ENCODE measurements at places on chromosomes 13 and 19.

DNA sequence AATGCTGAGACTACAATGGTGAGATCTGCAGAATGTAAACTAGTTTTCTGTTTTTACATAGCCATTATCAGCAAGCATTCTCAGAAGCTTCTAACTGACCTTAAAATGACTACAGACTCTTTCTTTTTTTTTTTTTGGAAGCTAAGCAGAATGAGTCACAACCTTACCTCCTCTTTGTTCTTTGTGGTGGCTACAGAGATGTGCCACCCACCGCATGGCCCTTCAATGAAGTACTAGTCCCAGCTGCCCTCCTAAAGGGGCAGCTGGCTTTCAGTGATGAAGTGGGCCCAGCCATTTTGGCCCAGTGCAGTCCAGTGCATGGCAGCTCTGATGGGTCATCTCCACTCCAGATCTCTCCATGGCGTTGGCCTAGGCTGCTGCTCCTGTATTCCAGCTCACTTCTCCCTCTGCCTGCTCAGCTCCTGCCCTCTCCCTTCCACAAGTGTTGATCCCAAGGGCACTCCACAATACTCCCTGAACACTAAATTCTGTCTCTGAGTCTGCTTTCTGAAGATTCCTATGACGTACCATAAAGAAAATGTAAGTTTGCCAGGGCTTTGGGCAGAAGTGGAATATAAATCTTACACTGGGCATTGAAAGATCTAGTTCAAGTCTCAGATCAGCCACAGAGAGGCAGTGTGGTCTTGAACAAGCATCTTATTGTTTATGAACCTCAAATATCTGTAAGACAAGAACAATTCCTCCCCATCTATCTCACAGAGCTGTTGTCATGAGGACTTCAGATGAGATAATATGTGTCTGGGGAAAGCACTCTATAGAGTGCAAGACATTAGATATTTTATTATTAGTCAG lies 85.6 kb downstream of the RXFP2 start:
- DNase-seq = peak; percentile 55

- DNase-seq = peak; percentile 19
Observed at GRCh38 chr13:35769812-35770211, 293.3 kb upstream of the MAB21L1 start.

- peak; percentile 33 for DNase-seq
Observed at GRCh38 chr19:13115936-13116281, 631 bp downstream of the TRMT1 start.

GRCh38 chr19:55322204-55322885 lies 2.8 kb downstream of the TMEM150B start:
- peak; percentile 35 for DNase-seq

DNA sequence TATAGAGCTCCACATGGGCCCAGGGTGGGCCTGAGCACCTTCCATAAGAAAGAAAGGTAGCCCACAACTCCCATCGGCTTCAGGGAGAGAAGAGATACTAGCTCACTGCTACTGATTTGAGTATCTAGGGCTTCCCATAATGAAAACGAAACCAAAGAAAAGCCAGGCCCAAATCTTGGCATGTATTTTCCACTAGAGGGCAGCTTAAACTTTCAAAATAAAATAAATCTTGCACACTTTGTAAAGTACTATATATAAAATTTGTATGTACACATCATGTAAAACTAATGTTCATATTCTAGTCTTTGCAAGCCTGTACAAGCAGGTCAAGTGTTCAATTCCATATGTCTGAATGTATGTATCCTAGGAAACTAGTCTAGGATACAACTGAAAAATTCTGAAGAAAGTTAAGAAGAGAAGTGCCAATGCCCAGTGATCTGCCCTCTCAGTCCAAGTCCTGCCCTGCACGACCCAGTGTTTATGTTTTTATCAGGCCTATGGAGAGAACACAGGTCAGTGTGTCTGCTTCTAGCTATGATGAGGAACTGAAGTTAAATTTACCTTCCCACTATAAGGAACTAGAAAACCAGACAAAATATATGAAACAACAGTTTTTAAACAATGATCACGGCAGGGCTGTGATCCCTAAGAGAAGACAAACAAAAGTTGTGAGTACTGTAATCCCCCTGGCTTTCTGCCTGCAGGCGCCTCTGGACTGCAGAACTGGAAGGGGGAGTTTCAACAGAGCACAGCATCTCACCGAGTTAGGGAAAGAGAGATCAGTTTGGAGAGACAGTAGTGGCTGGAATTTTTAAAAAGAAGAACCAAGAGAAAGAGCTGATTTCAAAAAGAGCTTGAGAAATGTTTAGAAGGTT lies 475.7 kb downstream of the UQCRFS1 start:
- DNase-seq = no peak

GRCh38 chr19:6358003-6358402 lies 3.3 kb upstream of the CLPP start:
- DNase-seq = peak; percentile 21

DNA sequence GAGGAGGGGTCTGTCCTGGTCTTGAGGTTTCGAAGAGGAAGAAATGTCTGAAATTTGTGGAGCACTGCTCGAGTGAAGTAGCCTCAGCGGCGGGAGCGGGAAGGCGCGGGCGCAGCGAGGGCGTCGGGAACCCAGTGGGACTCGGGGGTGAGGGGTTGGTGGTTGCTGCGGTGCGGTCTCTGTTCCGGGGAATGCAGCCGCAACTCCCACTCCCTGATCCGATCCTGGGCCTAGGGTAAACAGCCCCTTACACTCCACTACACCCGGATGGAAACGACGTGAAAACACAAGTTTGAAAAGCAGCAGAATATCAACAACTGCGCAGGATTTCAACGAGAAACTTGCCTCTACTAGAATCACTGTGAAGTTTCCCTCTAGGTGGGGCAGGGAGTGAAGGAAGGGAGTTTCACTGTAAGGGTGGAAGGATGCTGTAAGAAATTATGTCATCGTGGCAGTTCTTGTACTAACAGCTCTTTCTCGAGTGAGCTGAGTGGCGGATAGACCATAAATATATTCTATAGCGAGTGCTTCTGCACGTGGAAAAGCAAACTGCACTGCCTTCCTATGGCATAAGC lies 2.0 kb upstream of the KLF12 start:
- peak; percentile 72 for DNase-seq

- peak; percentile 82 for DNase-seq
Observed at GRCh38 chr19:49387936-49388372, at the start of gene KASH5. Gene KASH5, plus strand, starts transcription at chr19:49388249. Its CDS starts 2,635 bp downstream, at chr19:49390884.

DNA sequence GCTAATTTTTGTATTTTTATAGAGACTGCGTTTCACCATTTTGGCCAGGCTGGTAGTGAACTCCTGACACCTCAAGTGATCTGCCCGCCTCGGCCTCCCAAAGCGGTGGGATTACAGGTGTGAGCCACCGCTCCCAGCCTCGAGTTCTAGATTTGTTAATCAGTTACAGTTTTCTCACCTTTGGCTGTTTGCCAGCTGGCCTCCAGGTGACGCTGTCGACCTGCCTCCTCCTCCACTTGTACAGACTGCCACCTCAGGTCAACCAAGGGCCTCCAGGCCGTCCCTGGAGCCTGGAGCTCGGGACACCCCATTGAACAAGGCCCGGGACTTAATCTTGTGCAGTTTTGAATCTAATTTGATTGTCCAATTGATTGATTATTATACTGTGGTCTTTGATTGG lies 45.5 kb downstream of the IER2 start:
- peak; percentile 35 for DNase-seq

GRCh38 chr13:29688193-29688592 lies 92.7 kb upstream of the SLC7A1 start:
- no peak for DNase-seq

DNA sequence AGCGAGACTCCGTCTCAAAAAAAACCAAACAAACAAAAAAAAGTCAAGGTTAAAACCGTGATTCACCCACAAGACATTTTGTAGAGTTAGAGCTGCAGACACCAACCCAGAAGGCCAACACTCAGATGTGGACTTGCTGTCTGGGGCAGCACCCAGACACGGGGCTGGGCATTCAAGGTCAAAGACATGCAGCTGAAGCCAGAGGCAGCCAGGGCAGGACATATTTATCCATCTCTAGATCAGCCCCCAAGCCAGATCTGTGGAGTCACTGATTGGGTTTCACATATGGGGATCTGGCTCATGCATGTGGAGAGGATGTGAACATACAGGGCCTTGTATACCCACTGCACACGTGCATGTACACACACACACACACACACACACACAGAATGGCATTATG lies 3.6 kb downstream of the KLK15 start:
- DNase-seq = no peak

DNA sequence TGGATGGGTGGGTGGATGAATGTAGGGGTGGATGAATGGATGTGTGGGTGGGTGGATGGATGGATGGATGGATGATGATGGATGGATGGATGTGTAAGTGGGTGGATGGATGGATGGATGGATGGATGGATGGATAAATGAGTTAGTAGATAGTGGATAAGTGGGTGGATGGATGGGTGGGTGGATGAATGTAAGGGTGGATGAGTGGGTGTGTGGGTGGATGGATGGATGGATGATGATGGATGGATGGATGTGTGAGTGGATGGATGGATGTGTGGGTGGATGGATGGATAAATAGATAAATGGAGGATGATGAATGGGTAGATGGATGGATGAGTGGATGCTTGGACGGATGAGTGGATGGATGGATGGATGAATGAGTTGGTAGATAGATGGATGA lies 3.2 kb downstream of the MCF2L start:
- DNase-seq = no peak

- DNase-seq = no peak
Observed at GRCh38 chr19:50790396-50790795, at the start of gene ACP4. Gene ACP4, plus strand, starts transcription at chr19:50790415. Its CDS starts 0 bp downstream, at chr19:50790415.

DNA sequence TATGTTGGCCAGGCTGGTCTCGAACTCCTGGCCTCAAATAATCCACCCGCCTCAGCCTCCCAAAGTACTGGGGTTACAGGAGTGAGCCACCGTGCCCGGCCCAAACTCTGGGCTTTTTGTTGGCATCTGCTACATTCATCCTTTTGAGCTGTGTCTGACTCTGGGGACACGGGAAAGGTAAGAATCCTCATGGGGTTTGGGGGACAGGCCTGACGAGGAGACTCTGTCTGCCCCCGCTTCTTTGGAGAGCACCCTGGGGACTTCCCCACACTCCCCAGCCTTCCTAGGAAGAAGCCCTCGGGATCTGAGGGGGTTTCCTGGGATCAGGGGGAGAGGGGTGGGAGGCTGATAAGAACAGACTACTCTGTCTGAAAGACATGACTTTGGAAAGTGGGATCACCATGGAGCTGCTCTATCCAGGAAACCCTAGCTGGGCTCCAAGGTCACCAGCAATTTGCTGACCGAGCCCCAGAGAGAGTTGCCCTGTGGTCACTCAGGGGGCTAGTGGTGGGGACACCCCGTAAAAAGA lies 8.1 kb upstream of the FCER2 start:
- DNase-seq = no peak

GRCh38 chr13:109436055-109436622 lies 350.2 kb downstream of the IRS2 start:
- DNase-seq = no peak

- no peak for DNase-seq
Observed at GRCh38 chr19:11256189-11256588, 6.1 kb downstream of the DOCK6 start.

DNA sequence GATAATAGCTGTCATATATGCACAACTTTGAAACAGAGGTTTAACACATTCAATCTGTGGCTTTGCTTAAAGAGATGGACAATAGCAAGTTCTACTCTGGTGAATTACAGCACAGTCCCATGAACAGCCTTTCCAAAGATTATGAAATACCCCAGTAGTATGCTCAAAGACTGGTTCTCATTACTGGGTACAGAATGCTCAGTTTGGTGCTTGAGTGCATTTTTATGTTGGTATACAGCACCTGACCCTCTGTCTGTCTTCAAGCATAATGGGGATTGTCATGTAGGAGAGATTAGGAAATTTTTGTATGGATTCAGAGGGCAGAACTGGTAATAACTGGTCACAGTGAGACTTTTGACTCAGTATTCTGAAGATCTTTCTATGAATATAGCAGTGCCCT lies 7.6 kb downstream of the LMO7 start:
- no peak for DNase-seq

DNA sequence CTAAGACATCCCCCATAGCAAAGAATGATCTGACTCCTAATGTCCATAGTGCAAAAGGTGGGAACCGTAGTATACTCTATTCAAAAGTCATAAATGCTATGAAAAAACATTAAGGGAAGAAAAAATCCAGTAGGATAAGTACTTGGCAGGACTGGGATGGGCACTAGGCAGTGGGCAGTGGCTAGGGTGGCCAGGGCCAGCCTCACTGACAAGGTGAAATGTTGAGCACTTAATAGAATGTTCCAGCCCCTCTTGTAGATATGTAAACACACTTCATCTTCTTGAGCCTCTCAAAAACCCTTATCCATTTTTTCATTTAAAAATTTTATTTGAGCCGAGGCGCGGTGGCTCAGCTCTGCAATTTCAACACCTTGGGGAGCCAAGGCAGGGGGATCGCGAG lies 1.5 kb upstream of the CLEC4G start:
- no peak for DNase-seq

- no peak for DNase-seq
Observed at GRCh38 chr19:3131168-3131567, 4.7 kb upstream of the GNA15 start.

DNA sequence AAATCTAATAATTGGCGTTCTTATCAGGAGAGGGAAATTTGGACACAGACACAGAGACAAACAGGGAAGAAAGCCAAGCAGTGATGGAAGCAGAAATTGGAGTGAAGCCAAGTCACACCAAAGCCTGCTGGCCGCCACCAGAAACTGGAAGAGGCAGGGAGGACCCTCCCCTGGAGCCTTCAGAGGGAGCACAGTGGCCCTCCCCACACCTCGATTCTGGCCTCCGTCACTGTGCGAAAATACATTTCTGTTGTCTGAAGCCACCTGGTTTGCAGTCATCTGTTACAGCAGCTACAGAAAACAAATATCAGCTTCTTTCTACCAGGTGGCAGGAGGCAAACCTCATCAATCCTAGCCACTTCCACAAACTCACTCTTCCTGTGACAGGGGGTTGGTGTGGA lies 8.3 kb upstream of the TLE6 start:
- DNase-seq = peak; percentile 98

GRCh38 chr19:32363632-32364031 lies 18.2 kb downstream of the ZNF507 start:
- DNase-seq = no peak
